Globus pallidus (tissue), 1 donor: ENCODE measurements at places on chromosomes 5 and 9.

- no peak for DNase-seq
Measured at GRCh38 chr9:104747245-104747564, 278 bp upstream of the NIPSNAP3A start.

GRCh38 chr5:169856571-169856970 is 123.7 kb downstream of the INSYN2B start:
- DNase-seq = no peak

- DNase-seq = no peak
Measured at GRCh38 chr5:155556700-155557099, 543.1 kb downstream of the KIF4B start.

- DNase-seq = no peak
Measured at GRCh38 chr9:120893611-120894307, 16.8 kb upstream of the PHF19 start.

DNA sequence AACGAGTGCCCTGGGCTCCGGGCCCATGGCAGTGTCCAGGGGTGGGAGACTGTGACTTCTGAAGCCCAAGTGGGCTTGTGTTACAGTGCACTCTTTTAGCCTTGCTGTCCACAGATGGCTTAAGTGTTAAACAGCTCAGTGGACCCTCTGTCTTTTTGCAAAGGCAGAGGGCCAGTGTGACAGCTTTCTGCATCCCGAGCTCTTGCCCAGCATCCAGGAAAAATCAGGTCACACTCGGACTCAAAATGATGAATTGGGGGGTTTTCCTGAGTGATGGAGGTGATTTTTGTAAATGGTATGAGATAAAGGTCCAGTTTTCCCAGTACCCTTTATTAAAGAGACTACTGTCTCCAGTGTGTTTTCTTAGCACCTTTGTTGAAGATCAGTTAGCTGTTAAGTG is 321.3 kb upstream of the GRAMD2B start:
- DNase-seq = no peak

DNA sequence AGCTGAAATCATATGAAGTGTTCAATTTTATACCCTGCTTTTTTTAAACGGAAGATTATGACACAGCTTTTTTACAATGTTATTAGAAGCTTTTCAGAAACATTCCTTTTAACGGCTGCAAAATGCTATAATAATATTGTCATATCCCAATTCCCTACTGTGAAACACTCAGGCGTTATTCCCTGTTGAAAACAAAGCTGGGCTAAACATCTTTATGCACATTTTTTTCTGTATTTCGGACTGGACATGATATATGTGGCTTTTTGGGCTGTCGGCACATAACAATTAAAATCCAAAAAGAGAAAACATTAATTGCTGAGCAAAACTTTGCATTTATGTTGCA is 12.0 kb upstream of the CTSL start:
- no peak for DNase-seq

DNA sequence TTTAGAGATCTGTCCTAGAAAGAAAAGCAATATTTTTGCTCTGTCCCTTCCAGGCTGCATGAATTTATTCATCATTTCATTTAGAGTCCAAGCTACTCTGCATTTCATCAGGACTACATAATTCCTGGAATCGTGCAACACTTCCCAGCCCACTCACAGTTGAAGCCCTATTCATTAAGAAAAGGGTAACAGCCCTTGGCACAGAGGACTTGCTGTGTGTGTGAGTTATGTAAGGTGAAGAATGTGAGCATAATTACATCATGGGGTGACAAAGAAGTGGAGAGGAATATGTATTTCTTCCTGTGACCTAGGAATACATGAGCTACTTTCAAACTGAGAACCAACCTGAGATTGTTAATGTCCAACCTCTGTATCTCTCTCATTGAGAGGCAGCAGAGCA is 317.4 kb downstream of the ARHGEF28 start:
- DNase-seq = no peak

DNA sequence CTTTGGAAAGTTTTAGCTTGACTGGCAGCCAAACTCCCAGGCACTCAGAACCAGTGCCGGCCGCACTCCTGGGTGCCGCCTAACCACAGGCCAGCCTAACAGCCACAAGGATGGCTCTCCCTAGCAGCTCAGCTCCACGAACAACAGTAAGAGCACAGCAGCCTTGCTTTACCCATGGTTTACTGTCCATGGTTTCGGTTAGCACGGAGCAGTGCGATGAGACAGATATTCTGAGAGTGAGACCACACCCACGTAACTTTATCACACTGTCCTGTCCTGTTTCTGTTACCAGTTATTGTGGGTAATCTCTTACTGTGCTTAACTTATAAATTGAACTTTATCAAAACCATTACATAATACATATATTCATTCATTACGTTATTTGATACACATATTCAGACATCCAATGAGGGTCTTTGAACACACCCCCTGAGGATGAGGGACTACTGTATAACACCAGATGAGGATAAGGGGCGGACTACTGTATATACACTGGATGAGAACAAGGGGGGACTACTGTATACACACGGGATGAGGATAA is 12.4 kb downstream of the CLPTM1L start:
- DNase-seq = no peak

DNA sequence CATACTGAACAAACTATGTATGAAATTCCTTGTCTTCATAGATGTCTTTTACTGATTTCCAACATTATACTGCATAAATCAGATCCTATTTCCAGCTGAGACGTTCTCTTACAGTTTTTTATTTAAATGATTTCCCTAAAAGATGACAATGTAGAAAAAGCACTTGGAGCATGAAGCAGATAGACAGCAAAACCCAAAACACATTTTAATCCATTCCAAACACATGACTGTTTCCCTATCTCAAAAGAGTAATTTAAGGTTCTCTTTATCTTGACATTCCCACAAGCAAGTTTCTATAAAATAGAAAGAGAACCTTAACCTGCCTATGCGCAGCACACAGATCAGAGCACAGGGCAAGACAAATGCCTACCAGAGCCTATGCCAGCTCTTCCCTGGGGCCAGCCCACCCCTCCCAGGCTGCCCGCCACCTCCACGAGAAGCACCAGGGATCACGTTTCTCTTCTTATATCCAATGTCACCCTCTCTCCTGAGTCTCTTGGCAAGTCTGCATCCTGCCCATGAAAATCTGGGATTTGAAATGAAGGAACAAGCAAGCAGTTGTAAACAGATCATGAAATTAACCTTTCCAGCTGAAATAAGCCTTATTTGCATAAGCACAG is 52.4 kb downstream of the RETREG1 start:
- no peak for DNase-seq

- DNase-seq = no peak
Measured at GRCh38 chr5:19546521-19546920, 441.5 kb downstream of the CDH18 start.

GRCh38 chr9:84711398-84711777 is 41.9 kb downstream of the NTRK2 start:
- no peak for DNase-seq

GRCh38 chr5:170451747-170452365 is 52.0 kb upstream of the KCNIP1 start:
- no peak for DNase-seq

GRCh38 chr9:124008303-124008693 is 3.3 kb upstream of the LHX2 start:
- no peak for DNase-seq

- no peak for DNase-seq
Measured at GRCh38 chr9:22463205-22463604, 16.6 kb downstream of the DMRTA1 start.

DNA sequence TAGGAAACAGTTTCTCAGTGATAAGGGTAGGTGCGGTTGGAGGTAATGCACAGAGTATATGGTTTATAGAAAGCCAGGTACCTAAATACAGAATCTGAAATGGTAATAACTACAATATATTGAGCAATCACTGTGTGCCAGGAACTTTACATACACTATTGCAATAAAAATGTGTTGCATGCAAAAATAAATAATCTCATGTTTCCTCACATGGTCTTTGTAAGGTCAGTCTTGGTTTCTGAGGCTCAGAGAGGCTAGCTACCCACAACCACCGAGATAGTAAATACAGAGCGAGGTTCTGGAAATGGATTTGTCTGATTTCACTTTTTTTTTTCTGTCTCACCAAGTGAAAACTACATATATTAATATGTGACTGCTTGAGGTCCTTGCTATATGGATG is 128.9 kb downstream of the CAMK4 start:
- no peak for DNase-seq

- DNase-seq = no peak
Measured at GRCh38 chr5:14741801-14742440, 77.4 kb downstream of the OTULIN start.

DNA sequence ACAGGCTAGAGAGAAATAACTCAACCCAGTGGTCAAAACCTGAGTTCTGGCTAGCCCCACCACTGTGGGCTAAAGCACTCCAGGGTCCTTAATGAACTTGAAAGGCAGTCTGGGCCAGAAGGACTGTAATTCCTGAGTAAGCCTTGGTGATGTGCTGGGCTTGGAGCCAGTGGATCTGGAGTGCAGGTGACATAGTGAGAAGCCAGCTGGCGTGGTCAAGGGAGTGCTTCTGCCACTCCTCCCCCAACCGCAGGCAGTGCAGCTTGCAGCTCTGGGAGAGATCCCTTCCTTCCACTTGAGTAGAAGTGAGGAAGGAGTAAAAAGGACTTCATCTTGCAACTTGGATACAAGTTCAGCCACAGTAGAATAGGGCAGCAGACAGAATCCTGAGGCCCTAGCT is 424.0 kb downstream of the CDH18 start:
- no peak for DNase-seq

DNA sequence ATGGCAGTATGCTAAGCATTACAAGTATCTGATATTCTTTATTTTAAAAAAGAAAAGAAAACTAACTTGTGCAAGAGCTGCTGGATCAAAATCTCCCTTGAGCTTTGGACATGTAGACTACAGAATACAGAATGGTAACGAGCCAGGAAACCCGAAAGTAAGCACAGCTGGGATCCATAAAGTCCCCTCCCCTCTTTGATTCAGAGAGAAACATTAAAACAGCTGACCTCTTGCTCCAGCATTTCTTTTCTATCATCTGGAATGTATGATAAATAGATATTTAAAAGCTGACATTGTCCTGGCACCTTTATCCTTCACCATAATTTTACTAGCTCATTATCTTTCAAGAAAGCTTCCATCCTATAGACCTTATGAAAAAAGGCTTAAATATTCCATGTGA is 28.2 kb upstream of the LPAR1 start:
- no peak for DNase-seq

- DNase-seq = no peak
Measured at GRCh38 chr9:18343784-18344183, 130.2 kb upstream of the ADAMTSL1 start.

DNA sequence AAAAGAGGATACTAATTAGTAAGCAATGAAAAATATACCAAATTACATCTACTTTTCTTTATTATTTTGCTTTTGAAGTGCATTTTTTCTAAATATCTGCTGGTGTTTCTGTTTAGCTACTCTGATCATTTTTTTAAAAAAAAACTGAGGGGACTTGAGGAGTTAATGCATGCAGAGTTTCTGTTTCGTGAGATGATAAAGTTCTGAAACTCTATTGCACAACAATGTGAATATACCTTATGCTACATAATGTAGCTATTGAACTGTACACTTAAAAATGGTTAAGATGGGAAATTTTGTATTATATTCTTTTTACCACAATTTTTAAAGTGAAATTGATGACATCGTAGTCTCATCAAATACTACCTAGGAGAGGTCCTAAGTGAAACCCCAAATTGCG is 288.3 kb upstream of the NR4A3 start:
- DNase-seq = no peak

DNA sequence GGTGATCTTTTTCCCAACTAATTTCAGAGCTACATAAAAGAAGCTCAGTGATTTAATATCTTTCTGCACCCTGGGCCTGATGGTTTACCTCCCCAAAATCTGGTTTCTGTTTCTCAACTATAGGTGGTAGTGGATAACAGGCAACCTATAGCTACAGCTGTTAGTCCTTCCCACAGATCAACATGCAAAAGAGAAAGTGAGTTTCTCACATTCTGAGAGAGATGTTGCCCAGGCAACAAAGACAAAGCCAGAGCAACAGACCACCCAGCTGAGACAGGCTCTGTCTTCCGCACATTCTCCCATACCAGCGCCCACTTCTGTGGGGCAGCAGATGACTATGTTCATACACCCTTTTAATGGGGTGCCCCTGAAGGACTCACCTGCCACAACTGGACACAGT is 40.7 kb upstream of the PPP2R2B start:
- DNase-seq = no peak

DNA sequence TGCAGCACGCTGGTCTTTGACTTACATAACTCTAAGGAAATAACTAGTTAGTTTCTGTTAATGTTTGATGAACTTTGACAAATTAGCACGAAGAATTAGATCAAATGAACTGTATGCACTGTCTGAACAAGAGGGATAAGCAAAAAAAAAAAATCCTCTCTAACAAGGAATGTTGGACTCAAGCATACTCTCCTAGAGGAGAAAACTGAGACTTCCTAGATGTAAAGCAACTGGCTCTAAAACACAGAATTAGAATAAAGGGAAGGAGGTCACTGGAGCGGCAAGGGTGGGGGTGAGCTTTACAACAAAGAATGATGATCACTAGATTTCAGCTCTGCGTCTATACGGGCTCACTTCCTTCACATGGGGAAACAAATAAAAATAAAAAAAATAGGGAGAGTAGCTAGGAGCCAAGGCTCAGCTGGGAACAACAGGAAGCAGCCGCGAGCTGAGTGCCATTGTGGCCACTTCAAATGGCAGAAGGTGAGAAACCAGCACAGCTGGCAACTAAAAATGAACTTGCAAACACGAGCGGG is 48.7 kb upstream of the CEMIP2 start:
- DNase-seq = no peak

GRCh38 chr9:112755016-112755427 is 4.5 kb downstream of the SNX30 start:
- DNase-seq = no peak

DNA sequence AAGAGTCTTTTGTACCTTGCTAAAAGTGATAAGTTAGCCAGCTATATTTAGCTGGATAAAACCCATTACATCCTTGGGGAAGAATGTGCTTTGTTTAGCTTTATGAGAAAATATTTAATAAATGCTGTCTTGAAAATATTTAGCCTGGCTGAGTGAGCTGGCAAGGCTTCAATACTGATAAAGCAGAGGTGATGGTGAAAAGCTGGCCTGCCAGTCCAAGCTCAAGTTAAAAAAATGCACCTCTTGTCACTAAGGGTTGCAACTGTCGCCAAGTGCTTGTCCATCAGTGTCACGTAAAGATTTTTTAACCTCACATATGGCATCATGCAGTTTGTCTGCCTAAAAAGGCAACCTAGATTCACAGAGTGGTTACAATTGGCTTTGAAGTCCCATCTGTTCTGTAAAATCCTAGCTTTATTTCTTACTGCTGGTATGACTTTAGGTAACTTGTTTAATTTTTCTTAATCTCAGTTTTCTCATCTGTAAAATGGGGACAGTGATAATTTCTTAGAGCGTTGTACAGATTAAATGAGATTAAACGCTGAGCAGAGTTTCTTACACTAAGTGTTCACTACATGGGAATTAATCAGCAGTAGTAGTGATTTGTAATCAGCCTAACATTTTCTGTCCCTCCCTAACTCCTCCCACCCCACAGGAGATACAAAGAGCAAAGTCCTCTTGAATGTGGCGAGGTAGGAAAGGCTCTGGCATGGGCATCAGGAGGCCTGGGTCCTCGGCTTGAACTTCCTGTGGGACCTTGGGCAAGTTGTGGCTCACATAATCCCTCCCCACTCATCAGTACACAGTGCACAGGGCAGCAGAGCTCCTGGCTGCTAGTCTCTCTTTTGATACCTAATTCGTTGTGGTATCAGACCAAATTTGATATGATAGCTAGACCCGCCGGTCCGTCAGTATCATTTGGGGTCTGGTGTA is 48.7 kb downstream of the PIK3R1 start:
- no peak for DNase-seq
